AG20443 (cell line): ENCODE measurements at places on chromosomes 5 and 9.

- no peak for DNase-seq
Observed at GRCh38 chr9:137722481-137722880, 103.7 kb downstream of the EHMT1 start.

DNA sequence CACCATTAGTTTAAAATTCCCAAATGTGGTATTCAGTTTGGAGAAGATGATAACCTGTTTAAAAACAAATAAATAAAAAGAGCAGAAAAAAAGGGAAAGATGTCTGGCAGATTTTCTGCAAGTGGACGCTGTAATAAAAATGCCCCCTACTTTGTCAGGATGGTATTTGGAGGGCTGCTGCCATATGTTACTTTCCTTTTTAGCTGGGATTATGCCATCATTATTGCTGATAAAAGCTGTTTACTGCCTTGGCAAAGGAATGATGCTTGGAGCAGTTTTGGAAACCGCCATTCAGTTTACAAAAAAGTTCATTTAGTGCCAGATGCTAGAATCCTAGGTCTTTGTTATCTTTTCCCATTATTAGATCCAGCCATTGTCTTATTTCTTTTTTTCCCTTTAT is 104.8 kb downstream of the PBX3 start:
- no peak for DNase-seq

GRCh38 chr5:73545403-73545779 is 20.0 kb downstream of the ANKRA2 start:
- no peak for DNase-seq

DNA sequence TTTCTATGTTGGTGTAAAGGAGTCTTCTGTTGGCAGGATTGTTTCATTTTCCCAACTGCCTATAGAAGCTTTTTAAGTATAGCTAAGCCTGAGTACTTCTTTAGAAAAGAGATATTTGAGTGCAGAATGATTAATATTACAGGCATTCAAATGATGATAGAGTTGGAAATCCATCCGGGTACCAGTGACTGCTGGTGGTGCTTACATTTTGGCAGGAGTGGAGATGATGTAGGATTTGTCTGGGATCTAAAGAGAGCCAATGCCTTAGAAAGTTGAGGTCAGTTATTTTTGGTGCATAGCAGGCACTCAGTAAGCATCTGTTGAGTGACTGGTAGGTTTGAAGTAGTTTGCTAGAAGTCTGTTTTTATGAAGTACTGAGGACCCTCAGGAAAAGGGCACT is 433.5 kb downstream of the DMAC1 start:
- DNase-seq = no peak

DNA sequence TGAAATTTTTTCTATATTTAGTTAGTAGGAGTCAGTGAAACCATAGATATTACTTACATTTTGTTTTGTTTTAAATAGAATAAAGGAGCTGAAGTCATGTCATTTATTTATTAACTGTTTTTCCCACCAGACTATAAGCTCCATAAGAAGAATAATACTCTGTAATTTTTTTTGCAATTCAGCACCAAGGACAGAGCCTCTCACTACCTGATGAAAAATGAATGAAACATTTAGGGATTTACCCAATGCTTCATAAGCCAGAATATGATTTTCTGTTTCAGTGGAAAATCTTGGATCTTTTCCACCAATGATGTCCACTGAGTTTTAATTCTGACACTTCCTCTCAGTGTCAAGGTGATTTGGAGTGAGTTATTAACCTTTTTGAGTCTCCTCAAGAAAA is 624.9 kb upstream of the GRAMD2B start:
- no peak for DNase-seq

DNA sequence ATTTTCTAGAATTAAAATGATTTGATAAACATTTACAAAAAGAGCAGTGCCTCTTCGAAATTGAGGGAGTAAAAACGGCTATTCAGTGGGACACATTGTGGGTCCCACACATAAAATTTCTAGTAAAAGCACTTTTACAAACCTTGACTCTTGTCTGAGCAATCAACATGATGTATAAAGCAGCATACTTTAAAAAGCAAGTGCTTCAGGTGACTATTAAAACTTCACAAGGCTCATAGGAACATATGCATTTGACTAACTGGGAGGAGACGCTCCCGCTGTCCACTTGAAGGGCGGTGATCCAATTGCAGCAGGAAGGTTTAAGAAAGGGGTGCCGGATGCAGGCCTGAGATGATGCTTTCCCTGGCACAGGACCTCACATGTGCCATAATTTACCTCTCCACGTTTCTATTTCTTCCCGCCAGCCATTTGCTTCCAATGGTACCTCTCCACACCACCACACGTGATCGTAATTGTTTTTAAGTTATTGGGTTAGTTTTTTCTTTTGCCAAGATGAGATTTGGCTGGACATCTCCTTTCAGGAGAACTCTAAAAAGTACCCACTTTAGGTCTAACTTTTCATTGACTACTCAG is 1.8 kb downstream of the MCTP1 start:
- DNase-seq = no peak

- DNase-seq = no peak
Observed at GRCh38 chr5:440401-441201, 2.4 kb upstream of the EXOC3 start.

DNA sequence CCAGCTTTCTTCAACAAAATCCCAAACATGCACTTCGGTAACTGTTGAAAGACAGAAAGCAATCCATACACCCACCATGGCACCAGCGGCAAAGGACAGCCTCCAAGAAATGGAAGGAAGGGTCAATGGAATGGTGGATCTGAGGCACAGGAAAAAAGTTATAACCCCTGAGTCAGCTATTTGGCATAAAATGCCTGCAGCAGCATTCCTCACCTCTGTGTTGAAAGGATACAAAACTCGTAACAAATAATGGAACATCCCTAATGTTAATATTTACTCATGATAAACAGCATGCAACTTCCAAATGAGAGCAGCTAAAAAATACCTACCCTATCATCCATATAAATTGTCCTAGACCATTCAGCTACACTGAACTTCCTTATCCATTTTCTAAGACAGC is 9.4 kb downstream of the FBXW11 start:
- DNase-seq = no peak

DNA sequence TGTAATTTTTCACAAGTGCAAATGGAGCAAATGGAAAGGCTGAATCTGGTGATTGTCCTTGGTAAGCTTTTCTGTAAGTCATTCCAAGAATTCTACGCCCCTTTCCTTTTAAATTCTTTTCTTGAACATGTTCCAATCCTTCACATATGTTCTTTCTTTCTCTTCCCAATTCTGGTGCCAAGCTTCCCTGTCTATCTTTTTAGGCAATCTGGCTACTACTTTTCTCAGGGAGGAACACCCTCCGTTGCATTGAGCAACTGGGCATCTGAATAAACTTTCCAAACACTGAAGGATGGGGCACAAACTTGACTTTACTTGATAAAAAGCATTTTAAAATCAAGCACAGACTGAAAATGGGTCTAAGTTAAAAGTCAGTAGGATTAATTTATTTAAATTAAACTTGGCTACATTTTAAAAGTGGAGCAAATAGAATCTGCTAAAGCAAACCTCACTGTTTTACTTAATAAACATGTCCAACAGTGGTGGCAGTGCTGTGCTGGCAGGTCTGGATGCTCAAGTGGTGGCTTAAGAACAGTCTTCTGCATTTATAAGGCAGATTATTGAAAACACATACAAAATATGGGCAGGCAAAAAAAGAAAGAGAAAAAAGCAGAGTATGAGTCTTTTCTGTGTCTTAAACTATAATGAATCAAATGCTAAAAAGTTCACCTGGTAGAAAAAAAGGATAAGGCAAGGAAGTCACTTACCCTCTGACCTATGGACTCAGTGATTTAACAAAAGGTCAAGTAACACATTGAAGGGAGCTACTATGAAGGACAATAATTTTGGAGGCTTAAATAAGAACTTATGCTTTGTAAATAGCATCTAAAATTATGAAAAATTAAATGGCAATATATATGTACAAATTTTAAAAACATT is 5.4 kb downstream of the ELL2 start:
- DNase-seq = no peak

DNA sequence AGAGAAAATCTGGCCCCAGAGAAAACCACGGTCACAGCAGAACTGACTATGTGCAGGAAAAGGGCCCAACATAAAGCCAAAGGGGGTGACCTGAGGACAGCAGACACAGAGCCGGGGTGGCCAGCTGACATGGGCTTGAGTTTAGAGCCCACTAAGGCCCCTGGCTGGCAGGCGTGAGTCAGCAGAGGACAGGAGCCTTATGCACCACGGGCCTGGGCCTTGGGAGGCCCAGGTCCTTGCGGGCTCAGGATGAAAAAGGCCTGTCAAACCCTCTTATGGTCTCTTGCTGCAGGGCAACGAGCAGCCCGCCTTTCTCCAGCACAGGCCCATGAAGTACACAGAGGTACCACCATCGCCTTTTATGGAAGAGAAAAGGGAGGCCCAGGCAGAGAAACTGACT is 19.7 kb downstream of the STK10 start:
- no peak for DNase-seq

- no peak for DNase-seq
Observed at GRCh38 chr5:140018096-140018481, 25.0 kb downstream of the NRG2 start.

DNA sequence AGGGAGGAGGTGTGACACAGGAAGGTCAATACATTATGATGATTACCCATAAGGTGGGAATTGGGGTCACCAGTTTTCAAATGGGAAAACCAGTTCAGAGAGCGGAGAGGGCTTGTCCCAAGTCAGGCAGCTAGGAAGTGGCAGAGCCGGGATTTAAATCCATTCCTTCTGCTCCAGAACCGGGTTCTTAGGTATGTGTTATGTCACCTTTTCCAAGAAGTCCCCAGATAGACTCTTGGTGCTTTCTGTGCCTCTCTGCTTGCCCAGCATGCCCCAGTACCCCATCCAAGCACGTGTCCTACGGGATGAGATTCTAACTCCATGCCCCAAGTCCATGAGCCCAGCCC is 69.9 kb downstream of the LMX1B start:
- no peak for DNase-seq

- DNase-seq = peak; percentile 74
Observed at GRCh38 chr9:81492710-81493447, 196.5 kb downstream of the TLE1 start.

- DNase-seq = no peak
Observed at GRCh38 chr5:137627293-137627692, 108.6 kb downstream of the KLHL3 start.

GRCh38 chr9:93468763-93469456 is 15.5 kb upstream of the FAM120AOS start:
- peak; percentile 65 for DNase-seq

- DNase-seq = peak; percentile 89
Observed at GRCh38 chr5:172740428-172741205, 30.4 kb downstream of the DUSP1 start.

DNA sequence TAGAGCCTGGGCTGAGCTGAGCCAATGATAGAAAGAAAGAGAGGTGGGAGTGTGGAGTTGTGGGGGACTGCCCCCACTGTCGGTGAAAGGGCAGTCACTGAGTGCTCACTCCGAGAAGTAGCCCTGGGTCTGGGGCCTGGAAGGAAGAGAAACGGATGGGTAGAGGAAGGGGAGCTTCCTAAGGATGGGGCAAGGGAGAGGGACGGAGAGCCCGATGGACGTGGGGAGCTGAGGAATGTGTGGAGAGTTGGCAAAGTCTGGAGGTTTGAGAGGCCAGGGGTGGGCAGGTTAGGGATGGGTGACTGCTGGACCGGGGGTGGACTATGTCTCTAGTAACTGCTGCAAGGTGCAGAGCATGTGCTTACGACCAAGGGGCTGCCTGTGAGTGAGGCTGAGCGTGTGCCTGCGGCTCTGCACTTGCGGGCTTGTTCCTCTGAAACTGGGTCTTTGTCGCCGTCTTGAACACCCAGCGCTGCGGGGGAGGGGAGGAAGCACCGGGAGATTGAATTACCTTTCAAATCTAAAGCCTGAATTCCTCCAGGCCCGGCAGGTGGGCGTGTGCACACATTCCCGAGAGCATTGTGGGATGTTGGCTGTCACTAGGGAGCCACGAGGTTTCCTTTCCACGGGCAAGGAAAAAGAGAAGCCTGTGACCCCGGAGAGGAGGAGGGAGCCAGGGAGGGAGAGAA is 76.4 kb upstream of the ARAP3 start:
- no peak for DNase-seq

- no peak for DNase-seq
Observed at GRCh38 chr9:120974181-120974580, 47.6 kb upstream of the TRAF1 start.

- DNase-seq = no peak
Observed at GRCh38 chr5:33068786-33069185, 357.7 kb downstream of the NPR3 start.

DNA sequence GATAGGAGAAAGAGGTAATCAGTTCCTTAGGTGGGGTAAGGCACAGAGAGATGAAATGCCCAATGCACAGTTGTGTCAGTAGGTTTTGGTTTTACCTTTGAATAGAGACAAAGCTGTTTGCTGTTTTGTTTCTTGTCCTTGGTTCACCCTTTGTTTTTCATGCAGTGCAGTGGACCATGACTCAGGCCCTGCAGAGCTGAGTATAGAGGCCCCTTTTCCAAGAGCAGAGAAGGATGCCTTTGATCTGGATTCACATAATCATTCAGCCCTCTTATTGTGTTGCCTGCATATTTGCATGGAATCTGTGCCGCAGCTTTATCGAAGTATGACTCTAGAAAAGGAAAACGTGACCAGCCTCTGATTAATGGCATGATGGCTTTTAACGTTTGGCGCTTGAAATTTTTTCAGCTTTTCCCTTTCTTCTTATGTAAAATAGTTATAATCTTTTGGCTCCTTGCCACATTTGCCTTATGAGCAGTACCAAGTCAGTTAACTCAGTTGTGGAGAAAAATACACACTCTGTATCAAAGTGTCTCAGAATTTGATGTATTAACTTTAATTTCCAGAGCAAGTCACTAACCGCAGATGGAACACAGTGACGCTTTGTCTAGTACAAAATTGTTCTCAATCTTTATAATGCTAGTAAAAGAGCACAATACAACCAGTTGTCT is 197.6 kb downstream of the KDM4C start:
- DNase-seq = peak; percentile 48

- no peak for DNase-seq
Observed at GRCh38 chr9:97293818-97294217, 13.6 kb upstream of the CCDC180 start.

GRCh38 chr5:141223112-141223783 is at the start of gene PCDHB14:
TSS of gene PCDHB14 (plus strand) at chr5:141223343. CDS start at chr5:141223506, 163 bp downstream.
- peak; percentile 49 for DNase-seq

GRCh38 chr5:178777520-178777919 is 47.1 kb upstream of the ZNF354A start:
- no peak for DNase-seq
